ENCODE measurements at places on chromosomes 5 and 9.
A peak's percentile ranks its signal among the peaks of the same experiment; 100 is the strongest.

- peak; percentile 38 for DNase-seq
These were observed 163.7 kb upstream of the ELL2 start for GRCh38 chr5:96125231-96125891.

DNA sequence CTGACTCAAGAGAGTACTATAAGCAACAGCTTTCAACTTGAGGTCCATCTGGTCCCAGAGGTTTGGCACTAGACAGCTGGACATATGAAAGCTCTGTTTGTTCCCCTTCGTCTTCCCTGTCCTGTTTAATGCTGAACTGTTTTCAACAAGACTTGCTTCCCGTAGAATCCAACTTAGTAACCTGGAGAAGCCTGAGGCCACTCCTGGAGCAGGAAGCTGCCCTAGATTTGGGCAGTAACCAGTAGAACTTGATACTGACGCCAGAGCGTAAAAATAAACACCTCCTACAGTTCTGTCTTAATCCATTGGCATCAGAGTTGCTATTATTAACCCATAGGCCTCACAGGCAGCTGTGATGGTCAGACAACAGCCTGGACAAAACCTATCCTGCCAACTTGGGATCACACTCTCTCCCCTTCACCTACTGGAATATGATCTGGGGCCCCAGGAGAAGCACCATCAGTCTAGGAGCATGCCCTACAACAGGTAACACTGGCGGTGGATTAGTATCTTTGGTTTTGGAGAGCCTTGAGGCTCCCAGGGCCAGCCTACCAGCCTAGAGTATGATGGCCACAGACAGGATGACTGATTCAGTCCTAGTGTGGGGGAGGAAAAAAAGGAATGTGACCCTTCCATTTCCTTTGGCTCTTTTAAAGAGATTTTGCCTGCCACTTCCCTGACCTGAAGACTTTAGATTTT is 29.2 kb downstream of the RUSC2 start:
- DNase-seq, result peak; percentile 81

GRCh38 chr5:5941486-5941885 is 436.9 kb downstream of the MED10 start:
- DNase-seq, result no peak

DNA sequence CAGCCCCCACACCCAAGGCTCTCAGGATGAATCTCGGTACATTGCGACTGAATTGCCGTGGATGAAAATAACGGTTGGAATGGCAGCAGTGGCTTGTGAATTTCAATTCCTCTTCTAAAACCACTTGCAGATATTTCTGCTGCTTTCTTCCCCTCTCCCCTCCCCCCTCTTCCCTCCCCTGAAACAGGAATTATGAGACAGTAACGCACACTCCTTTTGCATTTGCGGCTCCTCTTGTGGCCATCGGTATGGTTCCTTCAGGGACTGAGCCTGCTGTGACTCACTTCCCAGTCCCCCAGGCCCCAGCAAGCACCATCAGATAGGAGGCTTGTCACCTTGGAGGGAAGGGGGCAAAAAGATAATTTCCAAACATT is 9.7 kb downstream of the DCANP1 start:
- DNase-seq, result peak; percentile 69

DNA sequence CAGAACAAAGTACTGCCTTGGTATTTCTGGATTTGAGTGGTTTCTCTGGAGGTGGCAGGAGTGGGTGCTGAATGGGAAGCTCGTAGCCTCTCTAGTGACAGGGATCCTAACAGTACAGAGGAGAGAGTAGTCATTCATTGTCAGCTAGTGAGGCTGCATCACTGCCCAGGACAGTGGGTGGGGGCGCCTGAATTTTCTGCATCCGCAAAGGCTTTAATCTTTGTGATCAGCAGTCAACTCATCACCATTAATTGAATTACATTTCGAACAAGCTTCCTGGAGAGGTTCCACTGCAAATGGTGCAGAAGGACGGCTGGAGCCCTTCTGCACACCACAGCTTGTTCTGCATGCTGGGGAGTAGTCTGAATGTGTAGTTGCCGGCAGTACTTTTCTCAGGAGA is 77.5 kb downstream of the HSPA4 start:
- DNase-seq, result no peak

DNA sequence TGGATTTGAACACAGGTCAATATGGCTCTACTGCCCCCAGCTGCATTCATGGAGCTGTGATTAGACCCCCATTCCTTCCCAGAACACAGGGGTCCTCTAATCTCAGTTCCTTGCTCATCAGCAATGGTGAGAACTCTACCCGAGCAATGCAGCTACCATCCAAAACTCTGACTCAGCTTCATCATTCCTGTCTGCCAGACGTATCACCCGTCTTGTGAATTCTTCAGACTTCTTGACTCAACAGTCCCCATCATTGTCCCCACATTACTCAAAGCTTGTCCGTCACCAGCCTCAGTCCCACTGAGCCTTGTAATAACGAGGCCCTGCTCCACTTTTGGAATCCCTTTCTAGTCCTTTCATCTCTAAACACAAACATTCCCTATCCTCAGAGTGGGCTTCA is 36.3 kb upstream of the STX17 start:
- peak; percentile 46 for DNase-seq

DNA sequence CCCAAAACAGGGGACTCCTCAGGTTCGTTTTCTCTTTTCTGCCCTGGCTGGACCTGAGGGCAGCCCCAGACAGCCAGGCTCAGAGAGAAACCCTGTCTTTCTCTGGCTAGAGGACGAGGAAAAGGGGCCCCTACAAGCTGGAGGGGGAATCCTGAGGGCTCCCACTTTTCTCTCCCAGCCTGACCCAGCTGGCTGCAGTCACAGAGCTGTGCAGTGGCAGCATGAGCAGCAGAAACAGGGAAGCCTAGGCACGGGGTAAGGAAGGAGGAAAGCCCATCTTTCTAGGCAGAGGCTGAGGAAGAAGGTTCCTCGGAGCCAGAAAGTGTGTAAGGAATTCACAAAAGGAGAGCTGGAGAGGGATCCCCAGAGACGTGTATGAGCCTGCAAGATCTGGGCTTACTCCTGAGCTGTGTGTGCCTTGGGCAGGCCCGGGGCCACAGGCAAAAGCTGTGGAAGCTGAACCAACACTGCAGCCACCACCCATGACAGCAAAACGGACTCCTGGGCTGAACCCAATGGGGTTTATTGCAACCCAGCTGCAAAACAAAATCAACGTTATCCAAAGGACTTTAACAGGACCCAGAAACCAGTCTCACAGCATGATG is 16.2 kb downstream of the CAMSAP1 start:
- no peak for DNase-seq

GRCh38 chr9:113934829-113935676 is 58.9 kb downstream of the ZNF618 start:
- DNase-seq, result no peak

DNA sequence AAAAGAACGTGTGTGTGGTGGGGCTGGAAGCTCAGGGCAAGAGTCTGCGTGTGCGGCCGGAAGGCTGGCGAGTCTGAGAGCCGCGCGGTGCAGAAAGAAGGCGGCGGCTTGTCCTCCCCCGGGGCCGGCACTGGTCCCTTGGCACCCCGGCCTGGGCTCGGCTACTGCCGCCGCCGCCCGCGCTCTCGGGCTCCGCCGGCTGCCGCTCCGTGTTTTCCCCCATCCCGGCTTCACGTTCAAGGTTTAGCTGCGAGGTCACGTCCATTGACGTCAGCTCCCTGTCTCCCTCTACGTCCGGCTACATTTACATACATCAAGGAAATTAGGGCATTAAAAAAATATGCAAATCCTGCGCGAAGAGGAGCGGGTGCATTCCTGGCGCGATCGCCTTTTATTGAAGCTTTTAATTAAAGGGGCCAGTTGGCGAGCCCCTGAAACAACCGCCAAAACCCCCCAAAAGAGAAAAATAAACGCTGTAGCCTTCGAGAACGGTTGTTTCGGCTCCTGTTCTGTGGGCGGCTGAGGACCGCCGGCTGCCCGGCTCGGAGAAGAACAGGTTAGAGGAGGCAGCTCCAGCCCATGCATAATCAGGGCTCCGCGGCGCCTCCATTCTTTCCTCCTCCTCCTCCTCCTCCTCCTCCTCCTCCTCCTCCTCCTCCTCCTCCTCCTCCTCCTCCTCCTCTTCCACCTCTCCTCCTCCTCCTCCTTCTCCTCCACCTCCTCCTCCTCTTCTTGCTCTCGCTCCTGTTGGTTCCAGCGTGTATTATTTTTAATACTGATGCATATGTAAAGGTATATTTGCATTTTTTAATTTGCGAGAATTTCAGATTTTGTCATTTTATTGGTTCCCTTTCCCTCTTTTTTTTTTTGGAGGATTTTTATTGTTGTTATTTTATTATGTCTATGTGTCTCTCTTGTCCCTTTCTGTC is 207.0 kb downstream of the MEF2C start:
- DNase-seq, result peak; percentile 26

DNA sequence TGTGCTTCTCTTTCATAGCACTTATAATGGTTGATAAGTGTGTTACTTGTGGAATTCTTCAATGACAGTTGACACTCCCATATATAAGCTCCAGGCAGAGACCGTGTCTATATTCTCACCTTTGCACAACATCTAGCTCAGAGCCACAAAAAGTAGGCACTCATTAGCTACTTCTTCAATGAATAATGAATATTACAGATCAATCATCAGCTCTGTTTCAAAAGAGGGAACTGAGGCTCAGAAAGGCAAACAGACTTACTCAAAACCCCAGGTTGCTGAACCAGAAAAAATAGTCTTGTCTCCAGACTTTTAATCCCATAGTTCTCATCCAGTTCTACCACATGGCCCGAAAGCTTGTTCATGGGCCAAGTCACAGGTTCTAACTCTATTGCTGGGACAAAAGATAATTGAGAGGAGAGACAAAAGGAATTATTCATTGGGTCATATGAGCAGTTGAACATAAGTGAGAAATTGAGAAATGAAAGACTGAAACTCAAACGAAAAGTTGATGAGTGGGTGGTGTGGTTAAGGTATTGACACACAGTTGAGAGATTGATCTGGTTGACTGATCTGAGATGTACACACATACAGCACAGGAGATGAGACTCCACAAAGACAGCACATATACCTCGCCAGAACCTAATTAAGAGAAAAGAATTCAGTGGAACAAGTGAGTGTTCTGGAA is 381.6 kb downstream of the EFNA5 start:
- DNase-seq, result no peak

- DNase-seq, result peak; percentile 24
These were observed 202.8 kb downstream of the CWC27 start for GRCh38 chr5:64971513-64971912.

All from EL (cell line).